ENCODE measurements at places on chromosomes 2 and 18. TPM values are rescaled to one million over a fixed set of nuclear protein-coding genes. Genes with fewer than 3 reads are reported as not detected.

- DNase-seq, result no peak
These were observed 370 bp downstream of the KLHL29 start for GRCh38 chr2:23385351-23385747.

DNA sequence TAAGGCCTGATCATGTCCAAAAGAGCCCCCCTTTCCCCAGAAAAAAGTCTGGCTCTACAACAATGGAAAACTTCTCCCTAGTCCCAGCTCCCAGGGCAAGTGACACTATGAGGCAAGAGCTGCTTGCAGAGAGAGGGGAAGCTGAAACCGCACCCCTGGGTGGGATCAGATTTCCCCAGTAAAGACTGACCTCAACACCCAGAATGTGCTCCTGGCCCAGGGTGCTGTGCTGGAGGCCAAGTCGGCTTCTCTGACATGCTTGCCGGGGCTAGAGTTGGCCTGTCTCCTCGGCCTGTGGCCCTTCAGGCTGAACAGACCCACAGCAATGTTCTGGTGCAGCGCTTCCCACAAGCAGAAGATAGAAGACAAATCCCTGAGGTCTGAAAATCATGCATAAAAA is 18.4 kb upstream of the ST8SIA3 start:
- no peak for DNase-seq

- DNase-seq, result no peak
These were observed 272.3 kb downstream of the CDH20 start for GRCh38 chr18:61605376-61606067.

GRCh38 chr18:78583739-78584458 is 395.7 kb upstream of the SALL3 start:
- no peak for DNase-seq

- DNase-seq, result peak; percentile 25
These were observed 186.8 kb upstream of the PGAP1 start for GRCh38 chr2:197113275-197113711.

GRCh38 chr18:70296289-70296688 is 7.4 kb downstream of the SOCS6 start:
- DNase-seq, result no peak

- no peak for DNase-seq
These were observed 130.0 kb downstream of the GLI2 start for GRCh38 chr2:120865656-120866055.

DNA sequence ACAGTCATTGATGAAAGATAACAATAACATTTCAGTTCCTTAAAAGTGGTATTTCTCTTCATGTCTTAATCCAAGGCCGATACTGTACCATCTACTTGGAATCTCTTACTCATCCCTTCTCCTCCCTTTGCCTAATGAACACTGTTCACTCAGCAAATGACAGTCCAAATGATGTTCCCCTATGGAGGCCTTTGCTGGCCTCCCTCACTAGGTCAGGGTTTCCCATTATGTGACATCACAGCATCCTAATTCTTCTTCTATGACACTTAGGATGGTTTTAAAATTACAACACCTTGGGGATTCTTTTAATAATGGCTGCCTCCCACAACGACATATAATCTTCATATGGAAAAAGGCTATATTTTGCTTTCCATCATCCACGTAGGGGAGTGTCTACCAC is 747.7 kb downstream of the NRXN1 start:
- no peak for DNase-seq

GRCh38 chr2:228417956-228418355 is 236.5 kb upstream of the SPHKAP start:
- no peak for DNase-seq

DNA sequence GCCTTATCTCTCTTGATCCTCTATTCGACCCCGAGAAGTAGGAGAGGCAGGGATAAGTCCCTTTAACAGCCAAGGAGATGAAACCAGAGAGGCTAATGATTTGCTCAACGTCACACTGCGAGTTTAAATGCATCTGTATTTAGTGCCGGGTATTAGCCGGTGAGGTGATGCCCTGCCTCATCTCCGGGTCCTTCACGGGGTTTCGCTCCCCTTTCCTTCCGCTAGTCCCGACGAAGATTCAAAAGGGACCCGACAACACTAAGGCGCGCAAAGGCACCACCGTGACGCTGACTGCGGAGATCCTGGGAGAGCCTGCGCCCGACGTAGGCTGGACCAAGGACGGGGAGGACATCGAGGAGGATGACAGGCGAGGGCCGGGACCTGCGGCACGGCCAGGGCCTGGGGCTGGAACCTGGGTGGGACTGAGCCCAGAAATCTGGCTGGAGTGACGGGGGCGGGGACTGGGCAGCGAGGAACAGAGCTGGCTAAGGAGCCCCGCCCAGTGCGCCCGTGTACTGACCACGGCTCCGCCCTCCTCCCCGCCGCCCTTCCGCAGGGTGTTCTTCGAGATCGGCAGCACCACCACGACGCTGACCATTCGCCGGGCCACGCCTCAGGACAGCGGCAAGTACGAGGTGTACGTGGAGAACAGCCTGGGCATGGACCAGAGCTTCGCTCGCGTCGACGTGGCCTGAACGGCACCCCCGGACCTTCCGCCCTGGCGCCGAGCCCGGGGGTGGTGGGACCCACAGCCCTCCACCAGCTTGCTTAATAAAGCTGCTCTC is 1.0 kb upstream of the GMPPA start:
- peak; percentile 78 for DNase-seq

DNA sequence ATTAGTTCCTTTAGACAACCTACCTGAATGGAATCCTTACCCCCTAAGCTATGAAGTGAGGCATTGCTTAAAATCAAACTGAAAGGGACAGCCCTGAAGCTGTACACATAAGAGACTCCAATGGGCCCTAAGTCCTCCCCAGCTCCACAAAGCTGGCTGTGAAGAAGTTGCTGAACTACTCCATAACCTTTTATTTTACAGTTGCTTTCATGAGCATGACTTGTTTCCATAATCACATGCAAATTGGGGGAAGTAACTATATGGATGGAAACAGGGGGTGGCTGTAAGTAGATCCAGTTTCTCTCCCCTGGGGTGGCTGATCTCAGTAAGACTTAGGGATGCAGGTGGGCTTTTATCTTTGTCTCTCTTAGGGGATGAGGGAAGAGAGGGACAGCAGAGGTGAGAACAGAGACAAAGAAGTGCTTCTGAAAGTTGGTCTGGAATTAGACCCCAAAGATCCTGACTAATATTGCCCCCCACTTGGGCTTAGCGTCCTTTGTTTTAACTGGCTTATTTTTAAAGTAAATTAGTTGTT is 5.5 kb downstream of the FZD5 start:
- no peak for DNase-seq

DNA sequence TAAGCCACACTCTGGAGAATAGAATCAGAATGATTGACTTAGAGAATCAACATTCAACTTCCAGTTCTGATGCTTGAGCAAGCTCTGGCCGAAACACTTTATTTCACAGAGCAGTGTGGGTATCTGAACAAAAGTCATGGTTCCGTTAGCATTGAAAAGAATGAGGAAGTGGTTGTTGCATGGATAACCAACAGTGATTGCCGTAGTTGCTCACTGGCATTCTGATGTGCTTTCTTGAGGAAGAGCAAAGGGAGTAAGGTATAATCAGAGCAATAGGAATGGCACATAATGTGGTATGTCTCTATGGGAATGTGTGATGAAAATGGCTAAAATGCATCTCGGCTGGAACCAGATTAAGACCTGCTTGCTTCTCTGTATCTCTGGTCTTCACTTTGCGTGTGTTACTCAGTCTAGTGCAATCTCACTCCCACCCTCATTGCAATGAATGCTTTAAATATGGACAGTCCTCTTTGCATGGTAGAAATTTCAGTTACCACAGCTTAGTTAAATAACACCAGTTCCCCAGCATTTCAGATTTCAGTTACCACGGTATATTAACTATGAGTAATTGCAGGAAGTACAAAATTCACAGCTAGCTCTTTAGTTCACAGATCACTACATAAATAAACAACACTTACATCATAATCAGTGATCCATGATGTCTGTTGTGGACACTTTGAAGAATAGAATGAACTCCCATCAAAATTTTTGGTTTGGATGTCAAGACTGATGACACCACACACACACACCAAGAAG is 7.8 kb upstream of the RAB12 start:
- peak; percentile 73 for DNase-seq

- DNase-seq, result no peak
These were observed 172.5 kb upstream of the RAB6C start for GRCh38 chr2:129806990-129807389.

DNA sequence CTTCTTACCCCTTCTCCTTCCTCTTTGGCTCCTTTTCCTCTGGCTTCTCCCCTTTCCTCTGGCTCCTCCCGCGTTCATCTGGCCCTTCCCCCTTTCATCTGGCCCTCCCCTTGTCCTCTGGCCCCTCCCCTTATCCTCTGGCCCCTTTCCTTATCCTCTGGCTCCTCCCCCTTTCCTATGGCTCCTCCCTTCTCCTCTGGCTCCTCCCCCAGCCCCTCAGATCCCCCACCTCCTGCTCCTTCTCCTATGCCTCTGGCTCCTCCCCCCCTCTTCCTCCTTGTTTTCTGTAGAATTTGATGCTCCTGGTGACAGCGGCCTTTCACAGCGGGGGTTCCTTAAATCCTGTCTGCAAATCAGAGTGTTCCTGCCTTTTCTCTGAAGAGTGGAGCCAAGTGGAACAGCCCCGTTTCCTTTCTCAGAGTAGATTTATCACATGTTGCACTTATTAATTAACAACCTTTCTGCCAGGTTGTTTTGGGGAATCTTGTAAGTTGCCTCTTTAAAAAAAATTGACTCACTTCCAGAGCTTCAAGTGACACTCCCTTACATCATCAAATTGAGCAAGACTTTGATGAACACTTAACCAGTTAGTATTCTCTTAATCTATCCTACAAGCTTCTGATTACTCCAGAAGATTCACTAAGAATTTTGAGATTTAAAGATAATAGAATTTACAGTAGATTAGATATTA is 27.9 kb downstream of the FABP1 start:
- peak; percentile 24 for DNase-seq

DNA sequence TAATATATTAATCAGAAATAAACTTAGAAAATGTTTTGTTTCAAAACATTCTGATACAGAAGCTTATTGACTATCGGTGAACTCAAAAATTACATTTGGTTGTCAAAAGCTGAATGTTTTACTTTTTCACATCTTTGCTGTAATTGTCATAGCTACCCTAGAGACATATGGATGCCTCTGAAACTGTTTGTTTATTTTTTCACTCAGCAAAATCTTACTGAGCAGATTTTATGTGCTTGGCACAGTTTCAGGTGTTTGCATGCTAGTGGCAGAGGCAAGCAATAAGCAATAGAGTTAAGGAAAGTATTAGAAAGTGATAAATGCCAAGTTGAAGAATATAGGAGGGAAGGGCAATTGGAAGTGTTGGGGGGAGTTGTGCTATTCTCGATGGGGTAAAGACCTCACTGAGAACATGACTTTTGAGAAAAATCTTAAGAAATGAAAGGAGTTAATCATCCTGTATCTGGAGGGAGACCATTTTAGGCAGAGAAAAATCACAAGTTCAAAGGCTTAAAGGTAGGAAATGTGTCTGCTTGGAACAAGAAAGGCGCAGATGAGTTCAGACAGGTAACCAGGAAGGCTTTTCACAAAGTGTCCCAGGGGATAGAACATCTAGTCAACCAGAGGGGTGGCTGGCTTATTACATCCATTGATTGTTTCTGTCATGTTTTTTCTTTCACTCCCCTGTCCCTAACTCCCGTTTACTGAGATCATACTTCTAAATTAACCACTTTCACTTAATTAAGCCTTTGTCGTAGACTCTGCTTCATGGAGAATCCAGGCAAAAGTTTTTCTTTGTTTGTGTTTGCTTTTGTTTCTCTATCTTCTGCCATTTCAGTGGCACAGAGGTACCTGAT is 27.2 kb upstream of the COBLL1 start:
- no peak for DNase-seq

- no peak for DNase-seq
These were observed 88.1 kb downstream of the ASXL2 start for GRCh38 chr2:25790074-25790790.

DNA sequence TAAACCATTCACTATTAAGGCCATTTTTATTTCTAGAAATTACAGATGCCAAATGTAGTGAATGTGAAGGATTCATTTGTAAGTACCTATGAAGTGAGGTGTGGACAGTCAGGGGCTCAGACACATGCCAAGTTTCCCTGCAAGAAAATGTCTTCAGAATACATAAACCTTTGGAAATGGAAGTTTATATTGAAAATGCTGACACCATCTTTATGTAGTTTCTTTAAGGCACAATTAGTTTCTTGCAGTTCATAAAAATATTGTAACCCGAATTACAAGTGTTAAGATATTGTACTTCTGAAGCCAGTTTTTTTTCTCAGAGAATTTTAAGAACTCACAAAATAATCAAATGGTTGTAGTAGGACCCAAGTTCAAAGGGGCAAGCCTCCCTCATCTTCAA is 66.1 kb upstream of the LYPD1 start:
- no peak for DNase-seq

- no peak for DNase-seq
These were observed 25.6 kb downstream of the GLI2 start for GRCh38 chr2:120761164-120761861.

DNA sequence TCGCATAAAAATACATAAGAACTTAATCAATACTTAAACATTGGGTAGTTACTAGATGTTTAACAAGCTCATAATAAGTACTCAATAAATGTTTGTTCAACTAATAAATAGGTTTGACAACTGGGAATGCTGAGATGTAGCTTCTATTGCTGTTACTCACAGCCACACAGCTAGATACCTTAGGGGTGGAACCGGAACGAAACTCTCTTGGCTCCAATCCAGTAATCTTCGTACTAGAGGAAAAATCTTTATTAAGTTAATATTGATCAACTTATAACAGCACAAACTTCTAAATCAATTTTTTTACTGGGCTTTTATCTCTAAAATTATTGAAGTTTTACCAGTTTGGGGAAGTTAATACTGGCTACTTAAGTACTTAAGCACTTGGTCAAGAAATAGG is 247.8 kb downstream of the PAX3 start:
- no peak for DNase-seq

DNA sequence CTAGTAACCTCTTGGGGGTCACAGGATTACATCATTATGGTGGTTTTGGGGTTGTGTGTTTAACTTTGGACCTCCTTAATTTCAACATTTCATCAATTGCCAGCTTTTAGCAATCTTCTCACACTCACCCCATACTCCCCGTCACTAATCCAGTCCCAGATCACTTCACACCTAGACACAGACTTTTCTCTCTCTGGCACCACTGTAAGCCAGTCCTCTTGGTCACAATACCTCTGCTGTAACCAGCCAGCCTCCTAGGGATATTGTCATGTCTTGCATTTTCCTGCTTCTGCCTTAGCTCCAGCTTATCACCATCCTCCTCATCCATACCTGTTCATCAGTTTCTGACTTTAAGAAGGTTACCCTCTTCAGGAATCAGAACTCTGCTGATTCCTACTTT is 1.6 kb upstream of the STK17B start:
- no peak for DNase-seq

DNA sequence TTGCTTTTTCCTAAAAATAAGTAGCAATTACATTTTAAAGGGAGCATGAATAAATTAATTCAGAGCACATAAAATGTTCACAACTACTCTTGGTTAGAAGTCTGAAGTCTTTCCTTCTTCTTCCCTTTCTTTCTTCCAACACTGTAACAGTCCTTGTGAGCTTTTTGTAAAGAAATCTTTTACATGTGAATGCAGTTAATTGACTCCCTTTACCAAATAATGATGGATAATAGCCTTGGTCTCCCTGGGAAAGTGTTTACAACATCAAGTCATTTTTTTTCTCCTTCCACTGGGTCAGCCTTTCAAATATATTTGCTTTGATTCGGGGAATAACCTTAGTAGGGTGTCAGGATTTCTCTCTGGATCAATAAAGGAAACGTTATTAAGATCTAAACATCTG is 39.1 kb downstream of the CALCRL start:
- no peak for DNase-seq

Gene SIX2
- not detected for polyA plus RNA-seq

Gene SKOR2
- polyA plus RNA-seq, result not detected

Gene ABCG8
- polyA plus RNA-seq, result not detected

Gene OSBPL6
- polyA plus RNA-seq, result not detected

Gene GNLY
- polyA plus RNA-seq, result 13.2 TPM

Gene RTP5
- 0.03 TPM for polyA plus RNA-seq

Gene SPHKAP
- not detected for polyA plus RNA-seq
